ENCODE measurements at places on chromosomes 5 and 9.

DNA sequence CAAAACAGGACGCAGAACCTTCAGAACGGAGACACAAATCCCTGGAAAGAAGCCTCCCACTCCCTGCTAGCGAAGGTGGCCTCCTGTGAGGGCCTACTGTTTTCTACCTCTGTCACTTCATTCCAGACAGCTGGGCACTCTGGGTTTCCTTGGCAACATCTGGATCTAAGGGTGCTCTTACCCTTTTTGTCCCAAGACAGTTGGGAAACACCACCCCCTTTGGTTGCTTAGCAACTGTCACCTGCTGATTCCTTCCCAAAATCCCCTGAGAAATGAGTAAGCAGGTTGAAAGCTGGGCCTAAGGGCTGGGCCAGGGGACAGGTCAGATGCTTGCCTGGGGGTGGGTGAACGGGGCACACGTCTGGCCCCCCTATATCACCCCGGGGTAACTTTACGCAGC lies 29.4 kb downstream of the NANS start:
- DNase-seq = peak; percentile 30

DNA sequence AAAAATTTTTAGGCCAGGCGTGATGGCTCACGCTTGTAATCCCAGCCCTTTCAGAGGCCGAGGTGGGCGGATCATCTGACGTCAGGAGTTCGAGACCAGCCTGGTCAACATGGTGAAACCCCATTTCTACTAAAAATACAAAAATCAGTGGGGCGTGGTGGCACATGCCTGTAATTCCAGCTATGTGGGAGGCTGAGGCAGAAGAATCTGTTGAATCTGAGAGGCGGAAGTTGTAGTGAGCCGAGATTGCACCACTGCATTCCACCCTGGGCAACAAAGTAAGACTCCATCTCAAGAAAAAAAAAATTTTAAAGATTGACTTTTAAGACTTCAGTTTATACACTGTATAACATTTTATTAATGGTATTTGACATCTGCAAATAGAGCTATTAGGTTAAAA lies 60.1 kb upstream of the GNAQ start:
- no peak for DNase-seq

DNA sequence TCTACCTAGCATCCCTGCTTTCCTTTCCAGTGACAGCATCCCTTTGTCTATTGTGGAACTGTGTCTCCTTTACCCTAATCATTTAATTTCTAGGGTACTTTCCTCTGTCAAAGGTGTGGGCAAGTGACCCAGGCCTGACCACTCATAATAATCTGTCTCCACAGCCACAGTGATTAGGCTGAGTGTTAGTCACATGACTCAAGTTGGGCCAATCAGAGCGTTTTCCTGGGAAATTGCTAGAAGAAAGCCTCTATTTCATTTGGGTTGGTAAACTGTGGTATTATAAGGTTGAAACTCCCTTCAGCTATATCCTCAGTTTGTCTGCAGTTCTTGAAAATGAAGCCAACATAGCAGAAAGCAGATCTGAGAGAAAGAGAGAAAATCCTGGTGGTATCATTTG lies 14.2 kb upstream of the AP3B1 start:
- DNase-seq = no peak

- DNase-seq = no peak
Observed at GRCh38 chr9:133873461-133873891, 118.6 kb downstream of the VAV2 start.

- no peak for DNase-seq
Observed at GRCh38 chr5:37519807-37520206, 140.7 kb downstream of the WDR70 start.

DNA sequence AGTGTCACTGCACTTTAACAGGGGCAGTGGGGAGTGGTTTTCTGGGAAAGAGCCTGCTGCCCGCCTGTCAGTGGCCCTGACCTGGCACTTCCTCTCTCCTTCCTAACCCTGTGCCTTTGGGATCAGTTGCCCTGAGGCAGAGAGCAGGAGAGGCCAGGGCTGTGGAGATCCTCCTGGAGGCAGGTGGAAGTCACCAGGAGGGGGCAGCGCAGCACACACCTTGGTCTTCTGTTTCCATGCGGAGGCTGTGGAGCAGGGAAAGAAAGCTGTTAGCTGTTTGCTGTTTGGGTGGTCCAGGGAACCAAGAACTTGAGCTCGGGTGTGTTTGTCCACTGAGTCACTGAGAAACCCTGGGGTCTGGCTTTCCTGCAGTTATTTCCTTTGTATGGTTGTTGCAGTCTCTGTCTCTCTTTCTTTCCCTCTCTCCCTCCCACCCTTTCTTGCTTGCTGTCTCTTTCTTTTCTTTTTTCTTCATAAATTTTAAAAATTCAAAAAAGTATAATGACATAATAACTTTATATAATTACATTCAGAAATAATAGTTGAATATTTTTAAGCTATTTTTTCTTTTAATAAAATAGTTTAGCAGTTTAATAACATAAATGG lies 28.1 kb downstream of the NTRK2 start:
- DNase-seq = peak; percentile 38

GRCh38 chr9:10612641-10613398 lies at the start of gene PTPRD:
PTPRD (minus strand) TSS chr9:10613002.
- DNase-seq = peak; percentile 16

- DNase-seq = no peak
Observed at GRCh38 chr9:134917431-134918373, at the start of gene FCN1. FCN1 (minus strand) TSS chr9:134917912; CDS start chr9:134917871, 41 bp downstream.

GRCh38 chr9:113898151-113898550 lies 22.0 kb downstream of the ZNF618 start:
- no peak for DNase-seq

GRCh38 chr5:33310451-33310850 lies 130.3 kb upstream of the TARS1 start:
- DNase-seq = peak; percentile 94

- no peak for DNase-seq
Observed at GRCh38 chr5:116371431-116371830, 203.2 kb downstream of the SEMA6A start.

GRCh38 chr9:134916161-134916665 lies 1.5 kb downstream of the FCN1 start:
- DNase-seq = no peak

DNA sequence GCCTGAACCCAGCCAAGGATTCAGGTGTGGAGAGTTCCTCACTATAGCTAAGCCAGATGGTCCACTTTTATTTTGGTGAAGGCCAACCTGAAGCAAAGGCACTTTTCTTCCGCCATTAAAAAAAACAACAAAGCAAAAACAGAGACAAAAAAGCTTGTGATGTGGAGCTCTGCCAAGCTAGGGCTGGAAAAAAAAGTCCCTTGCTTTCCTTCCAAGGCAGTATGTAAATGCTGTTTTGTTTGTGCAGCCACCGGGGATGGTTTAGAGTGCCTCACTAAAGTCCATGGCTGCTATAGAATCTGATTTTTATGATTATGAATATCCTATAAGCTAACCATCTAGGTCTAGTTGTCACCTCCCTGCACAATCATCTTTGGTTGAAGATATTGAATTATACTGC lies 14.9 kb downstream of the MEGF10 start:
- DNase-seq = no peak

DNA sequence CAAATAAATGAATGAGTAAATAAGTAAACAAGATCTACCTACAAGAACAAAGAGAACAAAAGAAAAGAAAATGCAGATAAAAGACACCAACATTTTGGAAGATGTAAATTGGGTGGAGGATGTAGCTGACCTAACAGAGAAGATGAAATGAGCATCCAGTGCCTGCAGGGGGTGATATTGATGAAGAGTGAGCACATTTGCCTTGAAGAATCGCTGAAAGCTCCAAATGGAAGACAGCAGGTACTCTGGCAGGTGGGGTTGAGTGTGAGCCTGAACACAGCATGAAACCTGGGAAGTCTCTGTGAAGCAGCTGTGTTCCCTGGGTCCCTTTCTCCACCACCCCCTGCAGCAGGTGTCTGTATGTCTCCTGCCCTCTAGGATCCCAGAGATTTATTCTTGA lies 125.6 kb downstream of the NXNL2 start:
- DNase-seq = peak; percentile 61

- peak; percentile 63 for DNase-seq
Observed at GRCh38 chr5:34627794-34628193, 28.3 kb upstream of the RAI14 start.

DNA sequence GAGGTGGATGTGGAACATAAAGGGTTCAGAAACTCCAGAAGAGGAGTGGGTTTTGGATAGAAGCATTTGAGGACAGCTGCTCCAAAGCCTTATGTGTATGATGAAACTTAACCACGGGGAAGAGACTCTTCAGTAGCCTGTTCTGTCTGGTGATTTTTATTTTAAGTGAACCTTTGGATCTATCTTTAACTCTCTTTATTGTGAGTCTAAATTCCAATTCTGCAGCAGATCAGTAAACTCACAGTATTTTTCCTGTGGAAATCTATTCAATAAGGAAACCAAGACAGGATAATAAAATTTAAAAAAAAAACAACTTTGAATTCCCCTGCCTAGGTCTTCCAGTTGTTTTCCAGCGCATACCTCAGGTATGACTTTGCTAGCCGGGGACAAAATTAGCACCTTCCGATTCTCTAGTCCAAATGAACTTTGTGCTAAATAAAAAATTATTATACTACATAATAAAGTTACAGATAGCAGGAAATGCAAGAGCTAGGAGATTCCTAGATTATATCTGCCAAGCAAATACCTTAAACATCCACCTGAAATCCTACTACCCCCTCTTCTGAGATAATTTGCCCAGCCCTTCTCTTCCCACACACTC lies 101.9 kb downstream of the NLN start:
- DNase-seq = no peak

DNA sequence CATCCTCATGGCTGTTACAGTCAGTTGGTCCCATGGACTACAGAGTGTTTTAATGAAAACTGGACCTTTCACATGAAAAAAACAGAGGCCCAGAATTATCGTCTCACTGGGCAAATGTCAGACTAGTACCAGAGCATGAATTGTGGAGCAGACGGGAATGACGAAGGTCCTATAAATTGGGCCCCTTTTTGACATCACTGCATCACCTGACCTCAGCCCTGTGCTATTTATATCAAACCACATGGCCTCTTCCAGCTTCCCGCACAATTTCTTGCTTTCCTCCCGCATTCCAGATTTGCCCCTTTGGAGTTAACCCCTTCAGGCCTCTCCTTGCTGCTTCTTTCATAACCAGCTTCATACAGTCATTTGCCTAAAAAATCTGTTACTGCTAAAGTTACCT lies 301.7 kb downstream of the ATPSCKMT start:
- no peak for DNase-seq

GRCh38 chr5:130885027-130885426 lies 280.0 kb downstream of the HINT1 start:
- no peak for DNase-seq

DNA sequence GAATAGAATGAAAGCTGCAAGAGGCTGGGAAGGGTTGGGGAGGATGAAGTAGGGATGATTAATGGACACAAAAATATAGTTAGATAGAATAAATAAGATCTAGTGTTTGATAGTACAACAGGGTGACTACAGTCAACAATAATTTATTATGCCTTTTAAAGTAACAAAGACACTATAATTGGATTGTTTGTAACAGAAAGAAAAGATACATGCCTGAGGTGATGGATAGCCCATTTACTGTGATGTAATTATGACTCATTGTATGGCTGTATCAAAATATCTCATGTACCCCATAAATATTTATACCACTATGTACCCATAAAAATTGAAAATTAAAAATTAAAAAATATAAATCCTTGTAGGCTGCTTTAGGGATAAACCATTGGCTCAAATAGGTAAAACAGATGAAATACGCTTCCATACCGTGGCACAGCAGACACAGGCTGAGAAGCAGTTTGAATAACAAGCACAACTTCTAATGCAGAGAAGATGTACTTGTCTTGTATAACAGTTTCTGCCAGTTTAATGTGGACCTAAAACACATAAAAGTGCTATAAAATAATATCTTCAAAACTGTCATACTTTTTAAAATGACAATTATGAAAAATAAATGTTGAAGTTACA lies 34.9 kb downstream of the APBA1 start:
- peak; percentile 12 for DNase-seq

DNA sequence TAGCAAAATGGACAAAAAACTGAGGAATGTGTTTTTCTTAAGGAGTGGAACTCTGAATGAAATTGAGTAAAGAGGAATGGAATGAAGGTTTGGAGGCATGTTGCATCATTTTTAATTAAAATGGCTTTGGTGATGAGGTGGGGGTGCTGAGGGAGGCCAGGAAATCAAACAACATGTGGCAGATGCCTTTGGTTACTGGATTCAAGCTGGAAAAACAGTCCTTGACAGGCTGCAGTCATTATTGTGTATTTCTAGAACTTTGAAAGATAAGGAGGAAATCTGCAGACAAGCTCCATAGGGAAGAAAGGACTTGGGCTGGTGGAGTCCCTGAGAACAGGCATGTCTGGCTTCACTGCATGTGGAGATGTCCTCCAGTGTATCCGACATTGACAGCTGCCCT lies 203.5 kb upstream of the HAPLN1 start:
- peak; percentile 15 for DNase-seq

DNA sequence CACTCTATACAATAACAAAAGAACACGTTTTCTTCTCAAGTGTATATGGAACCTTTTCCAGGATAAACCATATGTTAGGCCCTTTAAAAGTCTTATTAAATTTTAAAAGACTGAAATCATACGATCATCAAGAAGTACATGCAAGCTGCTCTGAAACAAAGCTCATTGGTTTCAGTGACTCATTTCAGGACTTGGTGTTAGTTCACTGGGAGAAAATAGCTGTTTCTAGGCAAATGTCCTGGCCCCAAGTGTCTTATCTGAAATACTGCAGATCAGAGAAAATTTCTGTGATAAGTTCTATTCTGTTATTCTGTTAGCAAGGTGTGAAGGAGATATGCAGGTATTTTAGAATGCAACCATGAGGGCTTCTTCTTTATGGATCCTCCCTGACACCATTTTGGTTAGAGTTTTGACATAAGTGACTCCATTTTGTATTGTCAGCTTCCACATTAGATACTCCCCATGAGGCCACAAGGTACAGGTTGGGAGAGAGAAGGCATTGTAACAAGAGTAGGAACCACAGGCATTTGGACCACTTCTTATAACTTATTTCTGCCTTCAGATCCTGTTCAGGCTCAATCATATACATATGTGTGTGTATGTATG lies 7.5 kb upstream of the CCDC180 start:
- no peak for DNase-seq

DNA sequence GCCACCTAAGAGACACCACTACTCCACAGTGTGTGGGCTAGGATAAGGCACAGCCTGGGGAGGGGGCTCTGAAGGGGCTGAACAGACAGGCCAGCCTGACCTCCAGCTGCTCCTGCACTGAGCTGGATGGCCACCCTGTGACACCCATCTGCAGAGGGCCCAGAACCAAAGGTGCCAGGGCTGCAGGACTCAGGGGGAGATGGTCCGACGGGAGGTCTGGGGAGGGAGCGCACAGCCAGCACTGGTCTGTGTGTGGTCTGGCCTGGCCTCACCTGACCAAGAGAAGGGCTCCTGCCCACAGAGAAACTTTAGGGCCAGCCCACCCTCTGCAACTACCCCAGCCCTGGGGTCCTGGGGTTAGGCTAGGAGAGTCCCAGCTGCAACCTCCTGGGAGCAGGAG lies 789 bp downstream of the LTC4S start:
- no peak for DNase-seq

GRCh38 chr9:136372561-136373299 lies 739 bp downstream of the CARD9 start:
- DNase-seq = peak; percentile 63

- DNase-seq = peak; percentile 22
Observed at GRCh38 chr9:99296291-99296951, 74.3 kb downstream of the SEC61B start.
